ENCODE measurements at places on chromosomes 2 and 18.

GRCh38 chr2:169136885-169137534, 67.6 kb downstream of the DHRS9 start:
- no peak for DNase-seq

DNA sequence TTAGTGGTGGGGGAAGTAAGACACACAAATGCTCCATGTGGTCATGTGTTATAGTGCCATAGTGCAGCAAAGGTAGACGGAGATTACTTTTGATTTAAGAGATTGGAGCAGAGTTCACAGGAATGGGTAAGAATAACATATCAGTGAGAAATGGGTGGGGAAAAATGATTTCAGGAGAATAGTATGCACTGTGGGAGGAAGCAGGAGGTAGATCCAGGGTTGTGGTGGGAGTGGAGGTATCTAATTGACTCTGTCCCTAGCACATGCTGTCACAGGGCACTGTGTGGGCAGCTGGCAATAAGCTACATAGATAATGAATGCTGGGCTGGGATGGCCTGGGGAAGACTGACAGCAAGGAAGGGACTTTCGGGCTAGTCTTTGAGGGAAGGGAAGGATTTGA, 65.3 kb downstream of the STAT1 start:
- no peak for DNase-seq

DNA sequence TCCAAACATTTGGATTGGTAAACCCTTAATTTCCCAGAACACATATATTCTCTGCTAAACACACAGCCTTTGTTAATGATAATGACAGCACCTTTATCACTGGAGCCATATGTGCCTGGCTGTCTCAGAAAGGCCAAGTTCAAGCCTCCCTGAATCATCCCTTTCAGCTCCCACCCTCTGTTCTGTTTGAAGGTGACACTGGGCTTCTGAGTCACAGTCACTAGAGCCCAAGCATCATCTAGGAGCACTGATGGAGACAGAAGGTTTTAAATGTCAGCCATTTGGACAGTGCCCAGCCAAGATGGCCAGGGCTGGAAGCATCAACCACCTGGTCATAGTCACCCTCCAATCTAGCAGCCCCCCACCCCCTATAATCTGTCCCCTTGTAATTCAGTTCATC, 80.6 kb downstream of the NRP2 start:
- DNase-seq: no peak

DNA sequence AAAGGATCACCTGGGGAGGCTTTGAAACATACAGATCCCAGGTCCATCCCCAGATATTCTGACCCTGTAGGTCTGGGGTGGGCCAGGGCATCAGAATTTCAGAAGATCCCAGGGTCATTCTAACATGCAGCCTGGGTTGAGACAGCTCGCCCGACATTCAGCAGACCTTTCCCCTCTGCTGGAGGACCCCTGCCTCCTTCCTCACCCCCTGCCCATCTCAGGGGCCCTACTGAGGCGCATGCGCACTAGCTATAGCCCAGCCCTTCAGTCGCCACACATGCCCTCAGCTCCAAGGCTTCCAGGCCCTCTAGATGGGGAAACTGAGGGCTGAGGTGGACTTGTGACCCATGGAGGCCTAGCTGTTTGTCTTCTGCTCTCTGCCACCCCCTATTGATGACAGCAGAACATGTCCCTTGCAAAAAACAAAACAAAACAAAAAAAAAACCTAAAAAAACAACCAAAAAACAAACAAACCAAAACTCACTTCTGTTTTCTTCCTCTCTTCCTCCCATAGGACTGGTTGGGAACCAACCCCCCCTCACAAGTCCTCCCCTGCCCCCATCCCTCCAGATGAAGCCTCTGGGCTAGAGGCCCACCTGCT, 91.3 kb downstream of the ZBTB7C start:
- DNase-seq: no peak

GRCh38 chr2:3197308-3197707, 180.3 kb downstream of the EIPR1 start:
- no peak for DNase-seq

DNA sequence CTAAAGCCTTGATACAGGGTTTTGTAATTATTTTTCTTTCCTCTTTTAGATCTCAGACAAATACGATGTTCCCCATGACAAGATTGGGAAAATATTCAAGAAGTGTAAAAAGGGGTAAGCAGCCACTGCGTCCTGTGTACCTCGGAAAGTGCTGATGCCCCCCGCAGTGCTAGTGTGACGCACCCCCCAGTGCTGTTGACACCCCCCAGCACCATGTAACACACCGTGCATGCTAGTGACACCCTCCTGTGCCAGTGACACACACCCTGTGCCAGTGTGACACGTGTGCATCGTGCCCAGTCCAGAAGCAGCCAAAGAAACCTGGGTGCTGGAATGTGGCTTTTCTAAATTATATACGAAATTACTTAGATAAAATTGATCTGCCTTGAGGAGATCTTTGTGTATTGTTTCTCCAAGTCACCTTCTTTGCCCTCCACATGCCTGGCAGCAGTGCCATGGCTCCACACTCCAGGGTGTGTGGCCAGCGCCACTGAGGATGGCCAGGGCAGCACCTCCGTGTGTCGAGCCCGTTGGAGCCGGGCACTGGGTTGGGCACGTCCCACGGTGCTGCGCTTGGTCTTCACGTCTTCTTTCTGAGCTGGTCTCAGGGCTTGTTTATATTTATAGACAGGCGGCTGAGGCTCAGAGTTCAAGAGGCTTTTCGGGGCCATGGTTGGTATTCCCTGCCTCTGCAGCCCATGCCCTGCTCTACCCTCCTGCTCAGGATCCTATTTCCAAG, 44.3 kb upstream of the KLF11 start:
- no peak for DNase-seq

DNA sequence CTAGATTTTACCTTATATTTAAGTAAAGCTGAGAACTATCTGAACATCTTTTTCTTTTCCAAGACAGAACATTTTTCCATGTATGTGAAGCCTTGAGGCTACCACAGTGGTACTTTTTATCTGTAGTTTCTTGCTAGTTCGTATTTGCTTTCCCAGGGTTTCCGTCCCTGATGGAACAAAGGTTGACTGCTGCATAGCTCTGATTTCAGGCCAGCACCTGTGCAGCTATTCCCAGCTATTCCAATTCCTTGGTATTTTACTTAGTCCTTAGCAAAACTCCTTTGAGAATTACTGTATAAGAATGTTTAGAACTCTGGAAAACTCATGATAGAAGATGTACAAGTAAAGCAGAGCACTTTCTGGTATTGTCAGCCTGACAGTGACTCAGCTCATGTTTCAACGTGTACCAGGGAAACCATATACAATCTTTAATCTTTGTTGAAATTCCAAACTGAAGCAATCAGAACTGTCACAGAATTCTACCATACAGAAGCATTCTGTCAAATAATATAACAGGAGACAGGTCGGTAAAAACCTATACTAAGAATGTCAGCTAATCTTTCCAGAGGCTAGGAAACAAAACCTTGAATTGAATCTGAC, 162.2 kb downstream of the PKP4 start:
- no peak for DNase-seq

DNA sequence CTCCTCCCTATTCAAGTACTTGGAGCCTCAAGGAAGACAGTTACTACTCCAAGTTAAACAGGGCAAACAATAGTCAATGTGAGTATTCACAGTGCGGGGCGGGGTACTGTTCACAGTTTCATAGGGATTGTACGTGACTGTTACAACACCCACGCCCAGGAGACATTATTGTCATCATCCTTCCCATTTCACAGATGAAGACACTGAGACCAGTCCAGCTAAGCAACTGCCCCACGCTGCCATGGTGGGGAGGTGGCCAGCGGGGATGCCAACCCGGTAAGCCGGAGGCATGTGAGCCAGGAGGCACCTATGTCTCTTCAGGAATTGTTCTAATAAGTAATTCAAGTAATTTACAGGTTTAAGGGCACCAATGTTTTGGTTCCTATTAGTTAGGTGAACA, 982 bp downstream of the HJURP start:
- DNase-seq: no peak

GRCh38 chr2:160747501-160748170, 254.0 kb upstream of the RBMS1 start:
- no peak for DNase-seq

- no peak for DNase-seq
Measured at GRCh38 chr2:58967736-58968135, 726.6 kb upstream of the FANCL start.

DNA sequence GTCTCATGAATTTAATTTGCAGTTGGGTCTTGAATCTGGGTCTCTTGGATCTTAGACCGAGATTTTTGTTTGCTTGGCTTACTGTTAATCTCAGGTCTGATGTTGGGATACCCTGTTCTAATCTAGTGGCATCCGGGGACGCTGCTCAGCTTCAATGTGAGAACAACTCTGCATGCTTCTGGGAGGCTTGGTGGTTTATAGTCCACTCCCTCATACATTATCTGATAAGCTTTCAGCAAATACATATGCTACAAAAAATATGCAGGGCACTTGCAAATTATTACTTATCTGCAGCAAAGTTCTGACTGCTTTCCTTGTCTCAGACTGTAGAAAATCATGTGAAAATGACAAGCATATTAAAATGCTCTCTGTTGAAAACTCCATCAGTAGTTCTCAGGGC, 39.4 kb downstream of the RNF144A start:
- DNase-seq: no peak

GRCh38 chr2:11920993-11921583, 174.7 kb downstream of the LPIN1 start:
- no peak for DNase-seq

GRCh38 chr18:79396431-79397246, 909 bp downstream of the NFATC1 start:
- no peak for DNase-seq

- DNase-seq: no peak
Measured at GRCh38 chr2:158142568-158143332, 41.1 kb downstream of the UPP2 start.

GRCh38 chr18:79453816-79454735, 58.3 kb downstream of the NFATC1 start:
- no peak for DNase-seq

DNA sequence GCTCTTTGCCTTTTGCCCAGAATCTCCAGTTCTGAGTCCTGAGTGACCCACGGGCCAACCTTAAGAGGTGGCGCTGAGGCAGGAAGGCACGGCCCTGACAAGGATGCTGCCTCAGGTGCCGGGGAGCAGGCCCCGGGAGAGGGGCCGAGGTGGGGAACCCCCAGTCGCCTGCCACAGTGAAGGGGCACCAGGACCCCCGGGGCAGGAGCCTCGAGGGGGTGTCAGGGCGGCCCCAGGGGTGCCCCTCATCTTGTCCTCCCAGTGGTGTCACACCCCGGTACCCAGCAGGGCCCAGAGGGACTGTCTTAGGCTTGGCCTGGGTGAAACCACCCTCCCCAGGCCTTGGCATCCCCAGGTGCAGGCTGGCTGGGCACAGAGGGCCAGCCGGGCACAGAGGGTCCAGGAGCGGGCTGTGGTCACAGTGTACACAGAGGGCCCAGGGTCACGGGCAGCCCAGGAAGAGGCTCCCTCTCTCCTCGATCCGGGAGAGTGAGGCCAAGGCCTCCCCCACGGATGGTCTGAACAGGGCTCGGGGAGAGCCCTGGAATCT, 1.0 kb downstream of the PDCD1 start:
- no peak for DNase-seq

GRCh38 chr18:21277578-21277977, 35.5 kb downstream of the GREB1L start:
- DNase-seq: no peak

- no peak for DNase-seq
Measured at GRCh38 chr2:230666446-230666845, 46.2 kb upstream of the CAB39 start.

DNA sequence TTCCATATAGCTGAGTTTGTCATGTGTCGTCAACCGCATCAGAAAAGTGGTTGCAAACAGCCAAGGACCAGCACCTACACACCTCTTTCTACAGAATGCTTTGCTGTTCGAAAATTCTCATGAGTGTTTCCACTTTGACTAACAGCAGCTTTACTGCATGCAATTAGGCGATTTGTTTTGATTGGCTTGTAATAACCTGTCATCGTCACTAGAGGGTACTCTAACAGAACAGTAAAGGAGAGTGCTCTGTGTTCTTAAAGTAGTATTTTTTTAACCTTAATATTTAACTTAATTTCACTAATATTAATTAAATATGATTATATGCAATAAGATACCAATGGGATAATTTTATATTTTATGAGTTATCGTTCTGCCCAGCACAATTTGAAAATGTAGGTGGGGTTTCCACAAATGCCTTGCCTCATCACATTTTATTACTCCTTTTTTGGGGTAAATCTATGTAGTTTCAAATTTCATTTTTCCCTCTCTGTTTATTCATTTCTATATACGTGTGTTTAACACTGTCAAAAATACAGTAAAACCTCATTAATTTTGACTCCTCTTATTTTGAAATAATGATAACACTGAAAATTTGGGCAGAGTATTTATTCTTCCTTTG, 502.2 kb downstream of the NRXN1 start:
- DNase-seq: peak; percentile 7

- no peak for DNase-seq
Measured at GRCh38 chr2:72809095-72809494, 16.7 kb downstream of the EXOC6B start.

DNA sequence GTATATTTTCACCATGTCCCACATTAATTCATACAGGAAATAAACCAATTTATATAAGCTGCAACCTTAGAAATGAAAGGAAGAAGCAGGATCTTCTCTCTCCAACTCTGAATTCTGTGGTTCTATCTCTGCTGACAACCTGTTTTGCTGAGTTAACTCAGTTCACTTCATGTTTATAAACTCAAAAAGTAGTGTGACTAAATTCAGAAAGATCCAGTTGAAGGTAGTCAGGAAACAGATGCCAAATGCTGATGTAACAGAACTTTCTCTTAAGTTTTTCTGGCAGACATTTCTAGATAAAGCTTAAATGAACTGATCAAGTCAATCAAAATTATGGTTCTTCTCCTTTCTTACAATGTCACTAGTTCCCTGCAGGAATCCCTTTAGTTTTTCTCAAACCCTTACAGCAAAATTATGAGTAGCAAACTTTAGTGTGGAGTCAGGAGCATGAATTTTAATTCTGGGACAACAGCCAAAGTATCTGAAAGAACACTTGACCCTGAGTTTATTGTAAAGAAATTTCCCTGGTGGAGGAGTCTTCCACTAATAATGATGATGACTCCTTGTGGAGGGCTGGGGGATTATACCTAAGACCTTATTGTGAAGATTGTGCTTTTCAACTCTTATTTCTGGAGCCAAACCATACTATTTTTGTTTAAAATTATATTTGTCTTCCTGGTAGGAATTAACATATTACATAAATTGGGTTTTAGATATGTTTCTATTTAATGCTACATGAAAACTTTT, 216.9 kb downstream of the MYO3B start:
- no peak for DNase-seq

DNA sequence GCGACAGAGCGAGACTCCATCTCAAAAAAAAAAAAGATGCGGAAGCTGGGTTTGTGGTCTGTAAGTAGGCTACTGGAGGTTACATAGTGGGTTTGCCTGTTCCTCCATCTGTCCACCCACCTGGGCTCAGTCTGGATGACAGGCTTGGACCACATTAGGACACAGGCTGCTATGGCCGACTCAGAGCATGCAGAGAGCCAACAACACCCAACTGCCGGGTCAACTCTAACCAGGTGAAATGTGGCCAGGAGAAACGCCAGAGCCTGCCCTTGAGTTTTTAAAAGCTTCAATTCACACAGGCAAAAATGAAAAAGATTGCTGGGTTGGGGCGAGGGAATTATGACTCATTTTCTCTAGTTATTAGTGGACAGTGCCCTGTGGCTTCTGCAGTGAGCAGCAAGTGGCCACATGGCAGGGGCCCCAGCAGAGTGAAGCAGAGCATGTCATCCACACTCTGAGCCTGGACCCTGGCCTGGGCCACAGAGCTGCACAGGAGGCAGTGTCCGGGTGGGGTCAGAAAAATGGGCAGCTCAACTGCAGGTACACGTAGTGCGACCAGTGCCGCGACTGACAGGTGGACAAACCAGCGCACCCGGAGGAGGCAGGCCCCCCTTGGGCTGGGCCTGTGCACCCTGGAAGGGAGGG, 67.4 kb downstream of the BIN1 start:
- DNase-seq: no peak
